GM12892 (cell line): ENCODE measurements at places on chromosomes 5 and 9.

DNA sequence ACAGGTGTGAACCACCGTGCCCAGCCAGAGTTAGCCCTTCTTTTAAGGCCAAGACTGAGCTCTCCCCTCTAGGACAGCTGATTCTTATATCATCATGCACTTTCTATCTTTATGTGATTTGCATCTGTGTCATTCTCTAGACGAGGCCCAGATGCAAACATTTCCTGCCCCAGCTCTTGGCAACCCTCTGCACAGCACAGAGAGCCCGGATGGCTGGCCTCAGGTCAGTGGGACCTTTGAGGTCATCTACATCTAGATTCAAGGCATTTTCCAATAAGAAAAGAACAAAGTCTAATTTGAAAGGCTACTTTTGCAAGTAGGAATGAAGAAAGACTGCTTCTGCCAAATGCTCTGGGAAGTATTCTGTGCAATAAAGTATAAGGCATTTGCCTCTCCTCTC lies 109.0 kb upstream of the DAB2 start:
- DNase-seq: no peak

- no peak for DNase-seq
Observed at GRCh38 chr9:101671567-101671966, 66.9 kb downstream of the GRIN3A start.

DNA sequence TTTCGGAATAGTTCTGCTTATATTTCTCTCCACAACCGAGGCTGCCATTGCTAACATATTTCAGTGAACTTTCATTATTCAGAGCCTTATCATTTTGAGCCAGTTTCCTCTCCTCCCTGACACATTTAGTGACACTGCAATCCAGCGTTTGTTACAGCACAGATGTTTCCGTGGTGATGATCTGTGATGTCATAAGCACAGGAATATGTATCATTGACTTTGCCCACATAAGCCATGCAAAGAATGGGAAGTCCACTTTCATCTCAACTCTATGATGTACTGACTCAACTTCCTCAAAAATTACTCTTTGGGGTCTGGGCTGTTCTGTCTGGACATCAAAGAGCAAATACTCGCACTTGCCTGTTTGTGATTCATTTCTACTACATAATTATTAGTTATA lies 291.8 kb downstream of the EBF1 start:
- no peak for DNase-seq

DNA sequence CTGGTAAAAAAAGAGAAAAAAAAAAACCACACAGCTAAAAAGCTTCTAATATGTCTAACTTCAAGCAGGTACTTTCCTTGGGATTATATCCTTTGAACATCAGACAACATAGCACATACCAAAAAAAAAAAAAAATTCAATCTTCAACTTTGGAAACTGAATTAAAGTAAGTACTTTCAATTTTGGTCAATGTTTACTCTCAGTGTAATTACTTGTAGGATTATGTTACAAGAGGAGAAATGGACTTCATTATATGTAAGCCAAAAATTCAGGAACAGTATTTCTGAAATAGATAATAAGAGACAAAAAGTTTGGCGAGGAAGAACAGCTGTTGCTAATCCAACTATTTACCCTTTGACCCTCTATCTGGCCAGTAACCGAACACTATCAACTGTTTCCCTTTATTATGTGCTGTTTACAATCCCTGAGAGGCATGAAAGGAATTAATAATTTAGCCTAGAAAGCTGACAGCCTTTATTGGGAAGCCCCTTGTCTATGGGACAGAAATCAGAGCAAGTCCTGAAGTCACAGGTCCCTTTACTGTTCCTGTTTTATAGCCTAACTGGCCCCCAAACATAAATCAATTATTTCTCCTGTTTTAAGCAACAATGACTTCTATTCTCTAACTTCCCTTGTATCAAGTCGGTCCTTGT lies 46.6 kb downstream of the NR6A1 start:
- DNase-seq: no peak

DNA sequence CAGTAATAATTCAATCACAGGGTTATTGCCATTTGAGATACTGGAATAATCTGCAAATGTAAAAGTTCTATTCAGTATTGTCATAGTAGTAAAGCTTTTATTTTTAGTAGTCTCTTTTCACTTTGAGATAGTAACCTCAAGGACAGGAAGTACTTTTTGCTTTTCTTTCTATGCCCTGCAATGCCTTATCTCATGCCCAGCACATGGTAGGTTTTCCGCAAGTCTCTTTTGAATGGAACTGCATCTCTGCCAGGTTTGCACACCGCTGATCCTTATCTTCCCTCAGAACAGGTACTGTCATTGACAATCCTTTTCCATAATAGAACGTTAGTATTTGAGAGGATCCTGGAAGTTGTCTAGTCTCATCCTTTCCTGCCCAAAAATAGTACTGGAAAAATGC lies 91.8 kb upstream of the IFNK start:
- DNase-seq: no peak

DNA sequence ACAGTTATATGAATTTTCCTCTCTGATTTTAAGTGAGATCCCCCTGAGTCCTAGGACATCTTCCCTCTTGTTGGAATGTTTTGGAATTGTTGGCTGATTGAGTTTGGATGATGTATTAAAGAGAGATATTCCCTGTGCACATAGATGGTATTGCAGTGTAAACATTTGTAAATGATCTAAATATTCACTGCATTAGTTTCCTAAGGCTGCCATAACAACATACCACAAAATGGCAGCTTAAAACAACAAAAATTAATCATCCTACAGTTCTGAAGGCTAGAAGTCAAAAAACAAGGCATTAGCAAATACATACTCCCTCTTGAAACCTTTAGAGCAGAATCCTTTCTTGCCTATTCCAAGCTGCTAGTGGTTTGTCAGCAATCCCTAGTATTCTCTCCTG lies 38.0 kb upstream of the MROH2B start:
- no peak for DNase-seq

DNA sequence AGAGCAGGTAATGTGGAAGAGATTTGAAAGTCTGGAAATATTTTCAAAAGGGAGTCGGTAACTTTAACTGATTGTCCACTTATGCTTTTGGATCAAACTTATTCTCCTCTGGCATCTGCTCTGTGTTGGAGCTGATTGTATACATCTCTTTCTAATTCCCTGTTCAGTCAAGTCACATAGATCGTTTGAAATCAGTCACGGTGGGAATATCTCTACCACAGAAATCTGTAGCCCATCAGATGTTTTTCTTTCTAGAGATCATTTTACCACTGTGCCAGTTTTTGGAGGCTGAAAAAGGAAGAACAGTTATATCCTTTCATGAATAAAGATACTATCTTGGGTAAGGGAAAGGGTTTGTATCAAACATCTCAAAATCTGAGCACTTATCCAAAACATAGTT lies 1853.3 kb downstream of the EFNA5 start:
- DNase-seq: no peak

- peak; percentile 38 for DNase-seq
Observed at GRCh38 chr5:134226441-134227192, 744 bp upstream of the PPP2CA start.

DNA sequence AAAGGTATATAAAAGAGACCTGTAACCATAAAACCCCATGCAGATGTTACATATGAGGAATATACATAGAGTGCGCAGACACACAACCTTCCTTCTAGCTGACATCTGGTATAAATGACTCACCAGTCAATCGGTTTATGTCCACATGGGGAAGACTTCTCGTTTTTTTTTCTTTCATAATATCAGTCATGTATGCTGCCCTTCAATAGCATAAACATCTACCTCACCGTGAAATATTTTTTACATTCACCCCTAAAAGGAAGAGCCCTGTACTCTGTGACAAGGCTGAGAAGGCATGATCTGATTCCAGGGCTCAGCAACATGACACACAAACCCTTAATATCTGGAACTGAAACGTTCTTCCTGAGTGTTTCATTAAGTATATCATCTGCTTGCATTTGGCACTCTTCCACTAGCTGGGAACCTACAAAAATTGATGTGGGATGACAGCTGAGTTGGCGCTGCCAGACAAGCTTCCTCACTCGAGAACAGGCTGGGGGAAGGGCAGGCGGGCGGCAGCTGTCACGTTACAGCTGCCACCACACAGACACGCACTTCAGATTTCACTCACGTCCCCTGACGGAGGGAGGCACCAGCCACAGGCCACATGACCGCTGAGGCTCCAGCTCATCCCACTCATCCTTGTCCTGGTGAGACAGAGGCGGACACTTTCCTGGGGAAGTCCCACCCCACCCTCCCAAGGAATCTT lies 74.2 kb downstream of the SHB start:
- peak; percentile 56 for DNase-seq

GRCh38 chr9:129140397-129141065 lies 29.3 kb downstream of the PTPA start:
- DNase-seq: no peak

DNA sequence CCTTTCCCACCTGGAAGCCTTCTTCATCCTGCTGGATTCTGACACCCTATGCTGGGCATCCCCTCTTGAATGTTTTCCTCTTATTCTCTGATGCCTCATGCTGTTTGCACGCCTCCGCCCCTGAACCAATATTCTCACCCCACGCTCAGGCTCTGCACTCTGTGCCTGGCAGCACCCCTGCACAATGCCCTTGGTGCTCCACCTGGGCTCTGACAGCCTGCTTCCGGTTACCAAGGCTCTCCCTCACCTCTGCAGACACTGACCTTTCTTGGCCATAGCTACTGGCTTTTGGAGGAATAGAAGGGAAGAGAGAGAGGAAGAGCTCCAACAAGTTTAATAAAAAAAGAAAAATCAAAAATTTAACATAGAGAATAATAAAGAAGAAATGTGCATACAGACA lies 108.7 kb upstream of the SHB start:
- no peak for DNase-seq

DNA sequence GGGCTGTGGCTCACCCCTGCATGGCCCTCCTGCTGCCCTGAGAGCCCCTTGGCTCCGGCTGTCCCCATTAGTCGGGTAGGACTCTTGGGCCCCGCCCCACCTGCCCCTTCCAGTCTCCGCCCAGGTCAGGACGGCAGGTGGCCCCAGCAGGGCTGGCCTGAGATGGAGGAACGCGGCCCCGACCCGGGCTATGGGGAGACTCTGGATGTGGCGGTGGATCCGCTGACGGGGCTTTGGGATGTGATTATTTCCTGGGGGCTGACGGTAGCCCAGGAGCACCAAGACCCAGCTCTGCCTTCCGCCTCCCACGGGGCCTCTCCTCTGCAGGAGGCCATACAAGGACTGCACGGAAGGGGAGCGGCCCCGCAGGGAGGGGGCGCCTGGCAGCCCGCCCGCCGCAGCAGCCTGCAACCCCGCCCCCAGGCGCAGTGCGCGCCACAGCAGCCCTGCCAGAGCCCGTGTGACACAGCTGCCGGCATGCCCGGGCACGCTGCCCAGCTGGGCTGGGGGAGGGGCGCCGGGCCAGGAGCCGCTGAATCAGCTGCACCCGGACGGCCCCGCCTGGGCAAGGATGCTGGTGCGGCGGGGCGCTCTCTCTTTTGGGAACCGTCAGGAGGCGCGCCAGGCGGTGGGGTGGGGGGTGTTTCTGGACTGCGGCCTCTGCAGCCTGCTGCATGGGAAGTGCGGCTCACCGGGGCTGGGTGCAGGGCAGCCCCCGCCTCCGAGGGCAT lies 9.2 kb downstream of the TMEM250 start:
- peak; percentile 87 for DNase-seq

DNA sequence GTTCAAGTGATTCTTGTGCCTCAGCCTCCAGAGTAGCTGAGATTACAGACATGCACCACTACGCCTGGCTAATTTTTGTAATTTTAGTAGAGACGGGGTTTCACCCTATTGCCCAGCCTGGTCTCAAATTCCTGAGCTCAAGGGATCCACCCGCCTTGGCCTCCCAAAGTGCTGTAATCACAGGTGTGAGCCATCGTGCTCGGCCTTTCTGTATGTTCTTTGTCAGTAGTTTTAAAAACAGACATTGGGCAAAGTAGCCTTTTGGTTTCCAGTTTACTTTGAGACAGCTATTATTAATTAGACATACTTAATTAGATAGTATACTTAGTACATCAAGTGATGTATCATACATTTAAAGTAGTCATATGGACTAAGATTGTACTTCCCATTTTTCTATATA lies 45.2 kb downstream of the RBM27 start:
- DNase-seq: no peak

DNA sequence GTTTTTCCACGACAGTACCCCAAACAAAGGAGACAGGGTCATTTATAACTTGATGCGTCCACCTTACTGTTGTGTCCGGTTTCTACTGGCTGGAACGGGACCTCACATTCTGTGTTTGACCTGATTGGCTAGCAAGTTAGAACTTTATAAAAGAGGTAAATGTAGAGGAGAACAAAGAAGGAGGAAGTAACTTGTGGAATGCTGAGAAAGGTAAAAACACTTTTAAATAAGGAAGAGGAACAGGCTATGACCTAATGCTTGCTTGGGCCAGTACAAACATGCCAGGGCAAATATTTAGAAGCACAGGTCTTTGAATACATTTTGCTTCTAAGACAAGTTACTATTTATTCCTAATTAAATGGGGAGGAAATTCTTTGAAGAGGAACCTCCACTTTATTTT lies 251.6 kb downstream of the KIAA0825 start:
- DNase-seq: no peak

- no peak for DNase-seq
Observed at GRCh38 chr5:177434437-177434836, 8.0 kb downstream of the GRK6 start.

DNA sequence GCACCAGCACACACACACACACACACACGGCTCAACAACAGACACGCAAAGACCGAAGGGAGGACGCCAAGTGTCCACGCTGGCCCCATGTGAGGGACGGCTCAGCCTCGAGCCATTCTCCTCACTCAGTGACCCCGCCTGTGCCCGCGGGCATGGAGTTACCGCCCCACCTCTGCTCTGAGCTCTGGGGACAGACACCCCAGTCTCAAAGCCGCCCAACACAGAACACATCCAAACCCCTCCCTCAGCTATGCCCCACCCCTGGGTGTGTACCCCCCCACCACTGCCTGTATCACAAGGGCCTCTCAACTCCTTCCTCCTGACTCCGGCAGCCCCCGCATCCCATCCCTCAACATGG lies 81.2 kb downstream of the CAMSAP1 start:
- no peak for DNase-seq

GRCh38 chr9:3348169-3348568 lies 177.6 kb downstream of the RFX3 start:
- DNase-seq: no peak

- DNase-seq: no peak
Observed at GRCh38 chr5:176788091-176788490, 22.3 kb upstream of the UNC5A start.

DNA sequence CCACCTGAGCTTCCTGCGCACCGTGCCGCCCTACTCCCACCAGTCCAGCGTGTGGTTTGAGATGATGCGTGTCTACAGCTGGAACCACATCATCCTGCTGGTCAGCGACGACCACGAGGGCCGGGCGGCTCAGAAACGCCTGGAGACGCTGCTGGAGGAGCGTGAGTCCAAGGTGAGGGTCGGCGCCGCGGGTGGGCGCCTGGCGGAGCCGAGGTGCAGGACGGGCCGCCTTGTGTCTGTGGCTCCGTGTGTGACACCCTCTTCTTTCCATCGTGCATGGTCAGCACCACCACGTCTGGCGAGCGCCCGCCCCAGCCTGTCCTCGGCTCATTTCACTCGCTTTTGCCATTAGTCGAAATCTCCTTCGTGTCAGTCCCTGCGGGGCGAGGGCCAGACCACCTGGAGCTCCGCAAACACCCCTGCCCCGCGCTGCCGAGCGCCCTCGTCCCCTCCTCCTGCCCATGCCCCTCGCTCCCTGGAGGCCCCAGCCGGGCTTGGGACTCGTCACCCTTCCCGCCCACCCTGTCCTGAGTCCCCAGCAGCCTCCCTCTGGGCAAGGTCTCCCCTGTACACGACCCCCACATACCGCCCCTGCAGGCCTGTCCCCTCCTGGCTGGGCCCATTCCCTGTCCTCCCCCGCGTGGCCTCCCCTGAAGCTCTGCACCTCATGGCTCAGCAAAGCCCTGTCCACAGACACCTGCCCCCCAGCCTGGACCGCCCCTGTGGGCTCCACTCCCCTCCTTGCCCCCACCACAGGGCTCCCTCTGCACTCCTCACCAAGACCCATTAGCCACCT lies 7.0 kb downstream of the GRIN1 start:
- DNase-seq: no peak
